ENCODE measurements at places on chromosomes 4 and X.

GRCh38 chrX:13081395-13082205 is 37.2 kb upstream of the FAM9C start:
- no peak overlapping the region for H3K4me3 ChIP-seq
- DNase-seq = no peak
- H3K36me3 ChIP-seq = no peaks in the 10 kb centered on the region
- H3K27me3 ChIP-seq = no peaks in the 10 kb centered on the region
- peaks cover 2% of the 10 kb centered on the region for H3K4me1 ChIP-seq

DNA sequence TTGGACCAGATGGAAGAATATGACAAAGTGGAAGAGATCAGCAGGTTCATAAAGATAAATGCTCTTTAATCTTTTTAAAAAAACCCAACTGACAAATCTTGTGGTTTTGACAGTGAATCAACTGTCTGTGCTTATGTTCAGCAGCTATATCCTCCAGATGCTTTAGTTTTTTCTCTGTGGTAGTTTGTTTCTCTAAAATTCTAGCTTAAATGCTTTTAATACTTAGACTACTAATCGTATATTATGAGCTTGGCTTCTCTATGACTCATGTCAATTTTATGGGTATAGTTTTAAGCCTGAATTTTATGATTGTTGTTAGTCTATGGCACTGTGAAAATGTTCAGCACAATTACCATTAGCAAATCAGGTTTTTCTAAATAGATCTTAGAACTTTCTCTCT is 12.9 kb downstream of the HHIP start:
- H3K4me1 ChIP-seq = no peaks in the 10 kb centered on the region
- H3K27me3 ChIP-seq = no peaks in the 10 kb centered on the region
- no peak overlapping the region for H3K27ac ChIP-seq
- DNase-seq = peak; percentile 80

DNA sequence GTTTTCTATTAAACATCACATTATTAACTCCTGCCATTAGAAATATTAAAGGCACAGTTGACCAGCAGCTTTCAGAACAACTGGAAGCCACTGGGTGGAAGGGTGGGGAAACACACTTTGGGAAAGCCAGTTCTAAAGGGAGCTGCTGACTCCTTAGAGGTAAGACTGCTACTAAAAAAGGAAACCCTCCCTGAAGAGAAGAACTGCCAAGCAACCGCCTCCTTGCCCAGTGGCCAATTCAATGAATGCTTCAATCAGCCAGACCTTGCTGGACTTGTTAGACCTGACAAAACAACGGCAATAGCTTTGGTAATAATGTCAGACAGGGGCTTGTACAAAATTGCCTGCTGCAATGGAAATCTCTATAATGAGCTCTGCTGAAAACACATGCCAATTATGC is 15.6 kb downstream of the OPHN1 start:
- H3K27me3 ChIP-seq = no peaks in the 10 kb centered on the region
- H3K36me3 ChIP-seq = no peaks in the 10 kb centered on the region
- H3K4me1 ChIP-seq = peaks cover 2% of the 10 kb centered on the region
- no peak overlapping the region for H3K4me3 ChIP-seq
- no peak for DNase-seq

DNA sequence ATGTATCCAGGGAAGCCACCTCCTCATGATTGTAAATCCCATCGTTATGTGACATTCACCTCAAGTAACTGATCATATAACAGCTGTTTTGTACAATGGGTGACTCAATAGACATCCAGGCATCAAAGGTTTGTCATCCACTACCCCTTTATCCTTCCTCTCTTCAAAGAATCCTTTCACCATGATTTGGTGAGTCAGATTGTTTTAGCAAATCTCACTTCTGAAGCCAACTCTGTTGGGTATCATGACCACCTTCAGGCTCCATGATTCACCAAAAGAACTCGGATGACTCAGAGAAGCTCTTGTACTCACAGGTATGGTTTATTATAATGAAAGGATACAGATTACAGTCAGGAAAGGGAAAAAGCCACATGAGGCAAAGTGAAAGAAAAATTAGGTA is 132.1 kb downstream of the PWWP3B start:
- H3K4me3 ChIP-seq = no peak overlapping the region
- peak; percentile 56 for DNase-seq
- peaks cover 4% of the 10 kb centered on the region for H3K4me1 ChIP-seq
- H3K27me3 ChIP-seq = no peaks in the 10 kb centered on the region
- H3K36me3 ChIP-seq = no peaks in the 10 kb centered on the region
- H3K27ac ChIP-seq = peak overlapping the region; percentile 60

GRCh38 chrX:118745570-118745969 is 18.2 kb downstream of the IL13RA1 start:
- DNase-seq = no peak
- H3K4me1 ChIP-seq = no peaks in the 10 kb centered on the region
- H3K27ac ChIP-seq = no peak overlapping the region
- H3K27me3 ChIP-seq = no peaks in the 10 kb centered on the region
- no peaks in the 10 kb centered on the region for H3K36me3 ChIP-seq
- no peak overlapping the region for H3K4me3 ChIP-seq

GRCh38 chrX:68652326-68653170 is 5.1 kb downstream of the STARD8 start:
- no peak overlapping the region for H3K4me3 ChIP-seq
- H3K27ac ChIP-seq = no peak overlapping the region
- no peaks in the 10 kb centered on the region for H3K36me3 ChIP-seq
- no peaks in the 10 kb centered on the region for H3K4me1 ChIP-seq

DNA sequence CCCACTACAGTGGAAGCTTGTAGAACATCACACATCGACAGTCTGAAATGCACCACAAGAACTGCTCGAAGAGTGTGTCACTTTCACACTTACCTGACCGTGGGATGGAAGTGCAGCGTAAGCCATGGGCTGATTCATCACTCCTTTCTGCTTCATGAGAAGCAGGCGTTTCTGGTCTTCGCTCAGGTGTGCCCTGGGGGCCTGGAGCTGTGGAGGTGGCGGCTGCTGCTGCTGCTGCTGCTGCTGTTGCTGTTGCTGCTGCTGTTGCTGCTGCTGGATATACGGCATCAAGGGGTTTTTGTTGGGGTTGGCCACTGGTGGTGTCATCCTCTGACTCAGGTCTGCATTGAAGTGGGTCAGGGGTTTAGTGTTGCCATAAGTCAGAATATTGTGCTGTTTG is 223.6 kb downstream of the MGST2 start:
- no peaks in the 10 kb centered on the region for H3K27me3 ChIP-seq
- H3K4me3 ChIP-seq = no peak overlapping the region
- no peaks in the 10 kb centered on the region for H3K36me3 ChIP-seq
- no peak for DNase-seq
- no peak overlapping the region for H3K27ac ChIP-seq
- peaks cover 4% of the 10 kb centered on the region for H3K4me1 ChIP-seq

DNA sequence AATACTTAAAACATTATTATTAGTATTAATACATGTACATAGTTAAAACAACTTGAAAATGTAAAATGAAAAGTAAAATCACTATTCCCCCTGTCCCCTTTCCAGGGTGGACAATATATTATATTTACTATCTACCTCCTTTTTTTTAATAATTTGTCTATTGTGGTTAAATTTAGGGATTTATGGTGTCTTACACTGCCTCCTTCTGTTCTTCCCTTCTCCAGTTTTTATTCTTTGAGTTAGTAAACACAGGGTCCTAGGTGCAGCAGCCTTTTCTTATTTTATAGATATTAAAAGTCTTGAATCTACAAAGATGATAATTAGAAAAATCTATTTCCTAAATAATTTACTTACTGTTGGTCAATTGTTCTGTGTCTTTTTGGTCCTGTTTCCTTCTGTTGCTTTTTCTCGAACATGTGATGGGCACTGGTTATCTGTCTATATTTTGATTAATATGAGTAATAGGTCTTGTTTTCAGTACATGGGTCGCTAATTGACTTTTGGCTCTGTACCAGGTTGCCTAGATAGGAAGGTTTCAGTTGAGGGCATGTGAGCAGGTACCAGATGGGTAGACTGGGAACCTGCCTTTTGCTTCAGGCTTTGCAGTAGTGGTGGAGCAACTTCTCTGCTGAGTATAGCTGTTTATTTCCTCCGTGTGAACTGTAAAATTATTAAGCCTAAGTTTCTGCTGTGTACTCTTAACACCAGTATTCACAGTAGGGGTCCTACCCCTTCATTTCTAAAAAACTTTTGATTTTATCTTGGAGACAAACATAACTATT is 1.1 kb downstream of the NUDT9 start:
- peaks cover 25% of the 10 kb centered on the region for H3K4me1 ChIP-seq
- H3K27ac ChIP-seq = peak overlapping the region; percentile 97
- no peak for DNase-seq
- peak overlapping the region; percentile 94 for H3K4me3 ChIP-seq
- no peaks in the 10 kb centered on the region for H3K27me3 ChIP-seq

- no peak for DNase-seq
- no peak overlapping the region for H3K27ac ChIP-seq
- H3K36me3 ChIP-seq = no peaks in the 10 kb centered on the region
Observed at GRCh38 chrX:70553516-70553915, 108.9 kb downstream of the DLG3 start.

GRCh38 chrX:118756101-118756500 is 28.7 kb downstream of the IL13RA1 start:
- peak; percentile 3 for DNase-seq
- H3K36me3 ChIP-seq = no peaks in the 10 kb centered on the region
- no peaks in the 10 kb centered on the region for H3K27me3 ChIP-seq

GRCh38 chr4:152665691-152666395 is 14.0 kb downstream of the TMEM154 start:
- no peaks in the 10 kb centered on the region for H3K4me1 ChIP-seq
- H3K27me3 ChIP-seq = no peaks in the 10 kb centered on the region
- H3K27ac ChIP-seq = no peak overlapping the region
- H3K4me3 ChIP-seq = no peak overlapping the region

GRCh38 chr4:138918169-138918869 is 97.3 kb upstream of the NOCT start:
- no peaks in the 10 kb centered on the region for H3K36me3 ChIP-seq
- no peak for DNase-seq
- H3K27ac ChIP-seq = no peak overlapping the region

GRCh38 chr4:174260099-174260498 is 23.4 kb downstream of the FBXO8 start:
- H3K4me1 ChIP-seq = peaks cover 12% of the 10 kb centered on the region
- DNase-seq = peak; percentile 54
- H3K27ac ChIP-seq = no peak overlapping the region
- H3K27me3 ChIP-seq = no peaks in the 10 kb centered on the region

GRCh38 chr4:29553846-29554245 is 1166.3 kb upstream of the PCDH7 start:
- no peak overlapping the region for H3K4me3 ChIP-seq
- no peaks in the 10 kb centered on the region for H3K36me3 ChIP-seq
- H3K27me3 ChIP-seq = no peaks in the 10 kb centered on the region
- no peak overlapping the region for H3K27ac ChIP-seq

GRCh38 chr4:48129307-48130014 is 4.6 kb downstream of the TXK start:
- no peaks in the 10 kb centered on the region for H3K36me3 ChIP-seq
- H3K27ac ChIP-seq = no peak overlapping the region
- H3K4me3 ChIP-seq = no peak overlapping the region
- peaks cover 8% of the 10 kb centered on the region for H3K4me1 ChIP-seq
- H3K27me3 ChIP-seq = no peaks in the 10 kb centered on the region

DNA sequence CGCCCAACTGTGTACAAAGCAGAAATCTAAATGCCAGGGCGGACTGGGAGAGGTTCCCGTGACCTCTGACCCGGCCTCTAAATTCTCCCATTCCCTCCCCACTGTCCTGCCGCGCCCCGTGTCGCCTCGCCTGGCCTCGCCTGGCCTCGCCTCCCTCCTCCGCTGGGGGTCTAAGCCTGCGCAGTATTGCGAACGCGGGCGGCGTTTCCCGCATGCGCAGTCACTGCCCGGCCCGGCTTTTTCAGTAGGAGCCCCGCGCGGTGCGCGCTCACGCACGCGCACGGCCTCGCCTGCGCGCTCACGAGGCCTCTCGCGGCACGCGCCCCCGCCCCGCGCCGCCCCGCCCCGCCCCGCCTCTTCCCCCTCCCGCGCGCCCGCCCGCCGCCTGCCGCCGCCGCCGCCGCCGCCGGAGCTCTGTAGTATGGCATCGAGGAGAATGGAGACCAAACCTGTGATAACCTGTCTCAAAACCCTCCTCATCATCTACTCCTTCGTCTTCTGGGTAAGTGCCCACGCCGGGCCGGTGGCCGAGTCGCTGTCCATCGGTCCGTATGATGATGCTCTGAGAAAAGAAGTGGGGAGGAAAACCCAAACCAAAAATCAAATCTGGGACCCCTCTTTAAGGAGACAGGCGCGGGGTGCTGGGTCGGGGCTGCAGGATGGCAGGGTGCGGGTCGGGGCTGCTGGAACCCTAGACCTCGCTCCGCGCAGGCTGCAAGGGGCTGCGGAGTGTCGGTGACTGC is at the start of gene TSPAN7:
TSPAN7 (plus strand) TSS at position 417 of the 743 bp plus-strand sequence; CDS start at position 422, 5 bp downstream.
- H3K27ac ChIP-seq = no peak within 1 kb of the TSS
- H3K27me3 ChIP-seq = peaks cover 5% of the 10 kb centered on the region
- H3K4me3 ChIP-seq = peak within 1 kb of the TSS; percentile 62
- peak; percentile 32 for DNase-seq
- H3K36me3 ChIP-seq = no peaks in the 10 kb centered on the region

- no peak overlapping the region for H3K27ac ChIP-seq
- no peaks in the 10 kb centered on the region for H3K36me3 ChIP-seq
- no peaks in the 10 kb centered on the region for H3K27me3 ChIP-seq
- H3K4me1 ChIP-seq = no peaks in the 10 kb centered on the region
- H3K4me3 ChIP-seq = no peak overlapping the region
Observed at GRCh38 chrX:9738151-9738550, 27.5 kb downstream of the GPR143 start.

DNA sequence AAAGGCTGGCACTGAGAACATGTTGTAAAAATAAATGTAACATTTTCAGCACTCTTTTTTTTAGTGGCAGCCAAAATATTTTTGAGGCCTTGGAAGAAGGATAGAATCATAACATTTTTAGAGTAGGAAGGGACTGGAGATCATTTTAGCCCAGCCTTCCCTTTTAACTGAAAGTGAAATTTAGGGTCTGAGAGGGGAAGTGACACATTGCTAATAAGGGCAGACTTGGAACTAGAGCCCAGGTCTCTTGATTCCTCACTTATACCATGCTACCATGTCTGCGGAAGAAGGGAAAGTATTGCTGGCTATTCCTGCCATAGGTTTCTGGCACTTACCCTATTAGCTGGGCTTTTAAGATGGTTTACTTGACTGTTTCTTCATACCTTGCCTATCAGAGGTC is 4.8 kb downstream of the WDR44 start:
- no peaks in the 10 kb centered on the region for H3K27me3 ChIP-seq
- H3K4me1 ChIP-seq = peaks cover 7% of the 10 kb centered on the region
- H3K4me3 ChIP-seq = no peak overlapping the region
- H3K27ac ChIP-seq = no peak overlapping the region

GRCh38 chr4:36280555-36280954 is 861 bp upstream of the DTHD1 start:
- H3K27ac ChIP-seq = no peak overlapping the region
- H3K27me3 ChIP-seq = no peaks in the 10 kb centered on the region
- H3K4me3 ChIP-seq = no peak overlapping the region

- peaks cover under 1% of the 10 kb centered on the region for H3K4me1 ChIP-seq
- H3K27me3 ChIP-seq = no peaks in the 10 kb centered on the region
- no peak overlapping the region for H3K27ac ChIP-seq
- no peak overlapping the region for H3K4me3 ChIP-seq
- no peak for DNase-seq
Observed at GRCh38 chrX:48741834-48742233, 19.7 kb upstream of the GLOD5 start.

- DNase-seq = no peak
- no peak overlapping the region for H3K4me3 ChIP-seq
- H3K36me3 ChIP-seq = no peaks in the 10 kb centered on the region
- H3K27ac ChIP-seq = no peak overlapping the region
- no peaks in the 10 kb centered on the region for H3K4me1 ChIP-seq
Observed at GRCh38 chrX:137233478-137233877, 199.7 kb upstream of the GPR101 start.

- peaks cover 28% of the 10 kb centered on the region for H3K27me3 ChIP-seq
- peak; percentile 47 for DNase-seq
- H3K4me1 ChIP-seq = peaks cover 13% of the 10 kb centered on the region
- H3K27ac ChIP-seq = no peak overlapping the region
- H3K36me3 ChIP-seq = no peaks in the 10 kb centered on the region
Observed at GRCh38 chr4:44447563-44448504, 775 bp downstream of the KCTD8 start.

All from astrocyte (in vitro differentiated cells and primary cell).